Hematopoietic multipotent progenitor cell (in vitro differentiated cells): ENCODE measurements at places on chromosomes 16 and 17. TPM values are rescaled to one million over a fixed set of nuclear protein-coding genes. Genes with fewer than 3 reads are reported as not detected.

Gene HAS3
- total RNA-seq: 0.81 TPM

DNA sequence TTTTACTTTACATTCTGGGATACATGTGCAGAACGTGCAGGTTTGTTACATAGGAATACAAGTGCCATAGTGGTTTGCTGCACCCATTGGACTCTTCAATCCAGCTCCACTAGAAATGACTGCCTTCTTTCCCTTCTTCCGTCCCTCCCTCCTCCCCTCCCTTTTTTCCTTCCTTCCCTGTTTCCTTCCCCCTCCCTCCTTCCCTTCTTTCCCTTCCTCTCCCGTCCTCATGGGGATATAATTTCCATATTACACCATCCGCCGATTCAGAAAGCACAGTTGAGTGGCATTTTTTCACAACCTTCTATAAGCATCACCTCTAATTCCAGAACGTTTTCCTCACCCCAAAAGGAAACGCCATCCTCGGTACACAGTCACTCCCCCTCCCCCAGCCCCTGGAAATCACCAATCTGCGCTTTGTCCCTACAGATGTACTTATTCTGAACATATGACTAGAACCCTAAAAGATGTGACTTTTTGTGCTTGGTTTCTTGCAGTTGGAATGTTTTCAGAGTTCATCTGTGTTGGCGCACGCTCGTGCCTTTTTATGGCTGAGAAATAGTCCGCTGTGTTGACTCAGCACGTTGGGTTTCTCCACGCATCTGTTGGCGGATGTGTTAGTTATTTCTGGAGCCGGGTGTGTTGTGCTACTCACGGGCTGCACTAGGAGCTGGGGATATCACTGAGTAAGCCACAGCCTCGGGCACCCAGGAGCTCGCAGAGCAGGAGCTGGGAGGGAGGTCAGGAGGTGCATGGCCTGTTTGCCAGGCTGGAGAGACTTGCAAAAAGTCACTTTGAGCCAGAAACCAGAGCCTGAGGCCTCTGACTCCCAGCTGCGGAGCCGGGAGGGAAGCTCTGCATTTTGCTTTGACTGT is 336.4 kb downstream of the SEC14L1 start:
- DNase-seq: no peak

Gene KRT39
- under 0.01 TPM for total RNA-seq

GRCh38 chr16:79074541-79074940 is 526.0 kb downstream of the MAF start:
- DNase-seq: no peak

Gene CETP
- total RNA-seq: 2.2 TPM

GRCh38 chr17:42541041-42541833 is 5.2 kb downstream of the NAGLU start:
- no peak for DNase-seq

Gene KRTAP4-9
- under 0.01 TPM for total RNA-seq

DNA sequence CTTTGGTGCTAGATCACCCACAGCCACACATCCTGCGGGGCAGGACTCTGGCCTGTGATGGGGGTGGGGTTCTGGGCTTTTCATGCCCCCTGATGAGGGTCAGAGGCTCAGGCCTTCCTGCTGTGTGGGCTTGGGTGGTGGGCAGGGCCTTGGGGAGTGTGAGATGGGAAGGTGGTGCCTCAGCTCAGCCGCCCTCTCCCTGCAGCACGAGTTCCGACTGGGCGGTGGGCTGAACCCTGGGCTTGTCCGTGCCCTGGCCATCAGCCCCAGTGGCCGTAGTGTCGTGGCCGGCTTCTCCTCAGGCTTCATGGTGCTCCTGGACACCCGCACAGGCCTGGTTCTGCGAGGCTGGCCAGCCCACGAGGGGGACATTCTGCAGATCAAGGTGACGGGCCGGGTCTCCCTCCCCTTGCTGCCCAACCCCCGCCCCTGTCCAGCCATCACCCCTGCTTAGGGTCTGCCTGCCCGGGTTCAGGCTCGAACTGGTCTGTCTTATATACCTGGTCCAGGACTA is 6.8 kb upstream of the SERPINF2 start:
- no peak for DNase-seq

Gene TBC1D28
- under 0.01 TPM for total RNA-seq

GRCh38 chr17:2024572-2025219 is 438 bp downstream of the RTN4RL1 start:
- DNase-seq: no peak

DNA sequence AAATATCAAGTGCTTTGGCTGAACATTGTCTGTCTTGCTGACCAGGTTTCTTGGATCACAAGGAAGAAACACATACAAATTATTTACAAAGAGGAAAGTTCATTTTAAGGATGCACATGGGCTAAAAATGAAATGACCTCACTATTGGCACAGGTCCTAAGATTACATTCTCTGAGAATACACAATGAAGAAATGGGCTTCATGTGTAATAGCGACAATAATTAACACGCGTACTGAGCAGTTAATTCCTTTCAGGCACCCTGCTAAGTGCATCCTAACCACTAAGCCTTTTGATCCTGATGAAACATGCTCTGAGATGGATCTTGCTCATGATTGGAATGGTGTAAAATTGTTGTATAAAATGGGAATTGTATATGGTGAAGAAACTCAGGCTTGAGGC is 429.0 kb downstream of the HS3ST4 start:
- no peak for DNase-seq

GRCh38 chr17:74361230-74362068 is at the start of gene BTBD17:
Gene BTBD17 (minus strand): TSS chr17:74361868. CDS start chr17:74361819, 49 bp downstream.
- DNase-seq: no peak

GRCh38 chr16:4687946-4688673 is 5.3 kb upstream of the NUDT16L1 start:
- DNase-seq: no peak

Gene TP53TG3C
- total RNA-seq: not detected

- no peak for DNase-seq
Observed at GRCh38 chr17:67686241-67686640, 31.5 kb upstream of the NOL11 start.

- DNase-seq: no peak
Observed at GRCh38 chr17:56597495-56597990, 4.0 kb downstream of the NOG start.

- DNase-seq: no peak
Observed at GRCh38 chr17:79164913-79165695, 90.5 kb downstream of the ENGASE start.

- no peak for DNase-seq
Observed at GRCh38 chr17:82639628-82640027, 8.6 kb downstream of the WDR45B start.

Gene CBFA2T3
- 32.0 TPM for total RNA-seq

Gene INCA1
- not detected for total RNA-seq

DNA sequence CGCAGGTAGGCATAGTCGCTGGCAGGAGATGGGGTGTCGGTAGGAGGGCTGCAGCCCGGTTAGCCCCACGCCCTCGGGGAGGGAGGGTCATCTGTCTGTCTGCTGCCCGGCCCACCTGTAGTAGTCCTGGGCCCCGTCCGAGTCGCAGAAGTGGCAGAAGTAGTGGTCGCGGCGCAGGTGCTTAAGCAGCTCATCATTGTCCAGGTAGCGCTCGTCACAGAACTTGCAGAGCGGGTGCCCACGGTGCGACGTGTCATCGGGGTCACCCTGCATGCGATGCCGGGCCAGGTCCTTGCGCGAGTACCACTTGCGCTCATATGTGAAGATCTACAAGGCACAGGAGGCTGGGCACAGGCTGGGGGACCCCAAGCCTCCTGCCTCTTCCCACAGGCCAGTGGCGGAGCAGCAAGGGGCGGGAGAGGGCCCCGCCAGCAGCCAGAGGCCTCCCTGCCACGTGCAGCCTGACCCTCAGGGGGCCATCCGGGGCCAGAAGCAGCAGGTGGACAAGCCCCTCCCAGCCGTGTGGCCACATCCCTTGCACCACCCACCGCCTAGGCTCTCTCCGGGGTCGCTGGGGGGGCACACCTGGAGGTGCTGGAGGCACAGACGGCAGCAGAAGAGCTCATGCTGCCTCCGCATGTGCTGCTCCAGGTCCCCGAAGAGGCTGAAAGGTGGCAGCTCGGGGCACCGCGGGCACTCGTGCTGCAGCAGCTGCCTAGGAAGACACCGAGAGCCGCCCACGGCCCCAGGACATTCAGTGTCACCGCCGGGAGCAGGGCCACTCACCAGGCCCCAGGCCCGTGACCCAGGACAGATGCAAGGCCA is 7.0 kb downstream of the ZNF598 start:
- no peak for DNase-seq

- no peak for DNase-seq
Observed at GRCh38 chr17:54899721-54900456, 763 bp upstream of the TOM1L1 start.

DNA sequence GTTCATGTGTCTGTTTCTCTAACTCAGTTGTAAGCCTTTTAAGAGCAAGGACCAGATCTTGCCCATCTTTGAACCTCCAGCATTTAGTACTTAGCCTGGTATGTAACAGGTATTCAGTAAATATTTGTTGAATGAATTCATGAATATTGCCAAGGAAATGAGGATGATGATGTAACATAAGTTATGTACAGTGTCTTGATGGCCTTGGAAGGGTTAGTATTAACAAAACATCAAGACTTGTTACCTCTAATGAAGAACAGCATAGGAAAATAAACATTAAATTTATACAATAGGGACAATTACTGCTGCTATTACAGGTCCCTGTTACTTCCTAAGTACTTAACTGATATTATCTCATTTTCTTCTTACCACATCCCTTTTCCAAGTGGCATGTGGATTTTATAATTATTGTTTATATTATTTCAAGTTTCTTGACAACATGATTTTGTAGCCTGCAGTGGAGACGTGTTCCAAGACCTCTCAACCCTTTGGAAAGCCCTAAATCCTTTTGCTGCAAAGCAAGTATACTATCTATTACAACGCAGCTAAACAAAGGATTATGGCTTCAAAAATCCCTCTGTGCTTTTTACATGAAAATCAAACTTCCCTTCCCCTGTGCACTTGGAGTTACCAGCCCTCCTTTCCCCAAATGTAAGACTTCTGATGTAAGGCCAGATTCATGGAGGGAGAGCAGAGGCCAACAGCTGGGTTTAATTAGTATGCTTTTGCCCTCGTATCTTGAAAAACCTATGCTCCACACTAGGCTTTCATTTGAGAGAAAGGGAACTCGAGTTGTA is 77.4 kb upstream of the SMIM36 start:
- no peak for DNase-seq

DNA sequence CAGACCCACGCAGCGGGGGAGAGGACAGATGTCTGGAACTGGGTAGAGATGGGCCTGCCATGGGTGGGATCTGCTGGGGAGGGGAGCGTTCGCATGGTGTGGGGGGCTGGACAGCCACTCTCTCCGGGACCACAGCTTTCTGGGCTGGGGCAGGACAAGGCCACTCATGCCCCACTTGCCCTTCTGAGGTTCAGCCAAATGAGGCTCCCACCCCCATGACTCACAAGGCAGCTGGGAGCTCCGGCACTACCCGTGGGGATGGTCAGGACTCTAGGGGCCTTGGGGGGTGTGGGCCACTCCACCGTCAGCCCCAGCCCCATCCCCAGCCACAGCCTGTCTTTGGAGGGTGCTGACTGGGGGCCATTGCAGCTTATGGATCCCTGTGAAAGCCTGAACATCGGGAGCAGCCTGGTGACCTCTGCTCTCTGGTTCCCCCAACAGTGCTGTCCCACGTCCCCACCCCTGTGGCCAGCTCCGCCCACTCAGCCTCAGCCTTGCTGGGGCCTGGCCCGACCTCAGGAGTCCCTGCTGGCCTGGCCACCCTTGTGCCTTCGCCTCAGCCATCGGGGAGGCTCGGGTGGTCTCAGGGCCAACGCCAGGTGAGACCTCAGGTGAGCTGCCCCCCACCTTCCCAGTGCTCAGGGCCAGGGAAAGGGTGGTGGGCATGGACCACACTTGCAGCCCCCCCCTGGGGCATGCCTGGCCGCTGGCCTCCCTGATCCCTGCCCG is 4.7 kb upstream of the CDH15 start:
- no peak for DNase-seq

GRCh38 chr16:28167730-28168129 is 44.0 kb downstream of the XPO6 start:
- no peak for DNase-seq

DNA sequence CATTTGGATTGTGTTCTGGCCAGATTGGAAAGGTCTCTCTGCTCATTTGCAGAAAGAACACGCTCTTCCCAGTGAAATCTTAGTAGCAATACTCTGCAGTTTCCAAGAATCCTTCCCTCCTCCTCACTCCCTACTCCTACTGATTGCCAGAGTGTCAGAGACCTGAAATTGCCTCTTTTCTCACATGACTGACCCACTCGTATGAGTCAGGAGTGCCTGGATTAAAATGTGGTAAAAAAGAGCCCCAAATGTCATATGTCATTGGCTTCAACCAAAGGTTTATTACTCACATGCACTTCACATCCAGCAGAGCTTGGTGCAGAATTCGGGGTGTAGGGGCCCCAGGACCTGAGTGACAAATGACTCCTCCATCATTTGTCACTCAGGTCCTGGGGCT is 39.7 kb upstream of the IRX3 start:
- DNase-seq: no peak

Gene TBC1D26
- not detected for total RNA-seq

- DNase-seq: no peak
Observed at GRCh38 chr17:80381416-80381923, 33.5 kb upstream of the ENDOV start.

DNA sequence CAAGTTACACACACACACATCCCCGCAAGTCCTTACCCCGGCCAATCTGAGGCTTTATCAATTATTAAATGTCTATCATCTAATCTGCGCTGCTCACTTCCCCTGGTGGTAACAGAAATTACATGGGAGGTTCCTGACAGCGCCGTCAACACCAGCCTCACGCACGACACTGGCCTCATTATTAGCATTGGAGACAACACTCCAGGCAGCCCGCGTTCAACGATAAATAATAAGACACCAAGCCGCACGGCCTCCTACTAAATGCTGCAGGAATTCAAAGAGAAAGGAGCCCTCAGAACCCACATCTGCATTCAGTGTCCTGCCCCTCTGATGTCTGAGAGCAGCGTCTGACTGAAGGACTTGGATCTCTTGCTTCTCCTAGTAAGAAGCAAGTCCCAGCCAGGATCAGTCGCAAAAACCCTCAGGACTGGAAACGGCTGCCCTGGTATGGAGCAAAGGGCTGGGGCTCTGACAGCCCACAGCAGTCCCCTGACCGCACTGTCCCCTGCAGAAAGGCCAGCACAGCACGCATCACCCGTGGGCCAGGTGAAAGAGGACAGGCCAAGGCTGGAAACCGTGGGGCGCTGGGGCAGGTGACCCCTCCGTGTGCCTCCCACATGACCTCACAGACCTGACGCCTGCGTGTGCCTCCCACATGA is 7.6 kb upstream of the RPH3AL start:
- DNase-seq: no peak

DNA sequence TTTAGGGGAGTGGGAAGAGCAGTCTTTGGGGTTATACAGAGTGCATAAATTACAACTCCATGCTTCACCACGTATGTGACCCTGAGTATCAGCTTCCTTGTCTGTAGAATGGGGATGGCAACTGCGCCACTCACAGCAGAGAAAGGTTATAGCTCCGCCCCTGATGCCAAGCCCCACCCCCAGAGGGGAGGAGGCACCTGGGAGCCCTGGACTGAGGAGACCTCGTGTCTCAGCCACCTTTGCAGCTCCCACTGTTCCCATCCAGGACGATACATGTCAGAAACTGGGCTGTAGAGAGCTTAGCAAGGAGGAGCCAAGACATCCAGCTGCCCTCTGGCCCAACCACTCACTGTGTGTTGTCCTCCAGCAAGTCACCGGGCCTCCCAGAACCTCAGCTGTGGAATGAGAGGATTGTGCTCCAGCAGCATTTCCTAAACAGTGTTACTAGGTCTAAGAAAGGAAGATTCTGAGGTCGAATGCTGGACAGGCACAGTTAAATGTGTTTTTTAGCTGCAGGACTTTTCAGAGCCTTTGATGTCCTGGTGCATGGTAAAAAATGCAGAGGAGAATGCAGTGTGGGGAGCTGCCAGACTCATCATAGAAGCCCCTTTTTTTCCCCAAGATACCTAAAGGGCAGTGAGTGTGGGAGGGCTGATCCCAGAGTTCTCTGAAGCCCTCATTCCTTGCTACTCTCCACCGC is 49.4 kb downstream of the BEAN1 start:
- DNase-seq: no peak
